Mesothelial cell of epicardium (in vitro differentiated cells): ENCODE measurements at places on chromosomes 11 and 22. TPM values are rescaled to one million over a fixed set of nuclear protein-coding genes. Genes with fewer than 3 reads are reported as not detected.

GRCh38 chr11:581752-582151 lies 5.5 kb downstream of the PHRF1 start:
- H3K36me3 ChIP-seq = peaks cover 8% of the 10 kb centered on the region
- no peak for DNase-seq
- no peak overlapping the region for H3K4me3 ChIP-seq
- peaks cover 26% of the 10 kb centered on the region for H3K4me1 ChIP-seq

DNA sequence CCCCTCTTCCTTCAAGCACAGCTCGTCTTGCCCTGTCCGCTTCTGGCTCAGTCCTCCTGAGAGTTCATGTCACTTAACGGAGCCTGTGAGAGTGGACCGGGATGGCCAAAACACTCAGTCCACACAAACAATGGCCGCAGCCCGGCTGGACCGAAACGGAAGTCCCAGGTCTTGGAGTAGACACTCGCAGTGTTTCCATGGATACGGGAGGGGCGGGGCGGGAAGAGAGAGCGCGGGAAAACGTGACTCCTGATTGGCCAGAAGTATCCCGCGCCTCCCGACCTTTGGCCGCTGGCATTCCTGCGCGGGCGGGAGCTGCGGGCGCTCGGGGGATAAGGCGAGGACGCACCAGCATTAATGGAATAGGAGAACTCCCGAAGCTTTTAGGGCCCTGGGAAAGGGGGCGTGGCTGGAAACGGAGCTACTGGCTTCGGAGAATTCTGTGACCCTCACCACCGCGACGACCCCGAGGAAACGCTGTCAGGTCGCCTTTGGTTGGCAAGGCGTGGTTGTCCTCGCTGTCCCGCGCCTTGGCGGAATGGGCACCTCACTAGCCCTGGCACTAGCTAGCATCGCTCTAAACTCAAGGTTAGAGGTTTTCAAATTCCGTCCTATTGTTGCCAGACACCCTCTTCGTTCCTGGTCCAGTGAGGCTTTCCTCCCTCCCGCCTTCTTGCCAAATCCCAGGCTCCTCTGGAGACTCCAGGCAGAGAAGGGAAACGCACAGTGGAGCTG lies at the start of the genes NLRP14 and ZNF214:
Gene NLRP14 (plus strand): TSS at position 297 of the 735 bp plus-strand sequence. CDS start 18,108 bp downstream, outside the sequence.
Gene ZNF214 (minus strand): TSS at position 164 of the 735 bp plus-strand sequence. CDS start 17,511 bp downstream, outside the sequence.
- peak; percentile 73 for DNase-seq
- no peaks in the 10 kb centered on the region for H3K36me3 ChIP-seq

DNA sequence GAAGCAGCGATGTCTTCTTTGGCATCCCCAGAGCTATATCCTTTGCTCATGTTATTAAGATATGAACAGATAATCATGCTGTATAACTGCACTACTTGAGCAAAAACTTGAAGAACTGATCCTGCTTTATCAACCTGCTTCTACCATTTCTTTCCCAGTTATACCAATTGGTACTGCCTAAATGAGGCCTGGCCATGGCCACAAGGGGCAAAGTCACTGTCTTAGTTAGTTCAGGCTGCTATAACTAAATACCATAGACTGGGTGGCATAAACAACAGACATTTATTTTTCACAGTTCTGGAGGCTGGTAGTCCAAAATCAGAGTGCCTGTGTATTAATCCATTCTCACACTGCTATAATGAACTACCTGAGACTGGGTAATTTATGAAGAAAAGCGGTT lies 37.5 kb downstream of the DEUP1 start:
- H3K27ac ChIP-seq = no peak overlapping the region
- no peaks in the 10 kb centered on the region for H3K4me1 ChIP-seq
- no peak for DNase-seq
- H3K36me3 ChIP-seq = peaks cover 14% of the 10 kb centered on the region
- H3K4me3 ChIP-seq = no peak overlapping the region

GRCh38 chr22:46415776-46416519 lies 80.4 kb downstream of the TRMU start:
- no peak for DNase-seq
- H3K4me1 ChIP-seq = peaks cover 11% of the 10 kb centered on the region
- no peaks in the 10 kb centered on the region for H3K27me3 ChIP-seq
- H3K36me3 ChIP-seq = no peaks in the 10 kb centered on the region
- no peak overlapping the region for H3K4me3 ChIP-seq

DNA sequence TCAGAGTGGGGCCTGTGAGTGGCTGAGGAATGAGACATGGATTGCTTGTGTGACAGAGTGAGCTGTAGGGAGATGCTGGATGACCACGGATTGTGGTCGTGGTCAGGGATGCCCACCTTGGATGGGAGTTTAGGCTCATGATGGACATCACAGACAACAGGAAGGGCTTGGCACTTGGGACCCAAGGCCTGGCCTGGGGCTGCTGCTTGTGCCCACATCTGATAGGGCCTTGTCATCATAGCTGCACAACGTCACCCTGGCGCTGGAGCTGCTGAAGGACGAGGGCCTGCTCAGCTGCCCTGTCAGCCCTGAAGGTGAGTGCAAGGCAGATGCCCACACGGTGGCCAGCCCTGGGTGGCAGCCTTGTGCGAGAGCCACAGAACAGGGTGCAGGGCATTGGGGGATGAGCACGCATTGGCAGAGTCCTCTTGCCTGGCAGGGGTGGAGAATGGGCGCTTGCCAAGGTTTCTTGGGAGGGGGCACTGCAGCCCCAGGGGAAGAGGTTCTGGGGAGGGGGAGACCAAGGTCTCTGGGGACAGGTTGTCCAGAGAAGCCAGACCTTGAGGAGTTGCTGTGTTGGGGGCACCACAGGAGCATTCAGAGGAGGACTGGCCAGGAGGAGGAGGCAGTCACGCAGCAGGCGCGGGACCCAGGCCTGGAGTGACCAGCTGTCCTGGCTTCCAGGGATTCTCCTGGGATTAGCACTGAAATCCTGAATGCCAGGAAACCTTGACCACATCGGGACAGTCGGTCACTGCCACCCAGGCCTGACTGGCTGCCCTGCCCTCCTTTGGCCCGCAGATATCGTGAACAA lies 25.0 kb downstream of the PARVG start:
- no peak for DNase-seq
- H3K4me1 ChIP-seq = peaks cover 13% of the 10 kb centered on the region
- H3K36me3 ChIP-seq = peaks cover 1% of the 10 kb centered on the region

DNA sequence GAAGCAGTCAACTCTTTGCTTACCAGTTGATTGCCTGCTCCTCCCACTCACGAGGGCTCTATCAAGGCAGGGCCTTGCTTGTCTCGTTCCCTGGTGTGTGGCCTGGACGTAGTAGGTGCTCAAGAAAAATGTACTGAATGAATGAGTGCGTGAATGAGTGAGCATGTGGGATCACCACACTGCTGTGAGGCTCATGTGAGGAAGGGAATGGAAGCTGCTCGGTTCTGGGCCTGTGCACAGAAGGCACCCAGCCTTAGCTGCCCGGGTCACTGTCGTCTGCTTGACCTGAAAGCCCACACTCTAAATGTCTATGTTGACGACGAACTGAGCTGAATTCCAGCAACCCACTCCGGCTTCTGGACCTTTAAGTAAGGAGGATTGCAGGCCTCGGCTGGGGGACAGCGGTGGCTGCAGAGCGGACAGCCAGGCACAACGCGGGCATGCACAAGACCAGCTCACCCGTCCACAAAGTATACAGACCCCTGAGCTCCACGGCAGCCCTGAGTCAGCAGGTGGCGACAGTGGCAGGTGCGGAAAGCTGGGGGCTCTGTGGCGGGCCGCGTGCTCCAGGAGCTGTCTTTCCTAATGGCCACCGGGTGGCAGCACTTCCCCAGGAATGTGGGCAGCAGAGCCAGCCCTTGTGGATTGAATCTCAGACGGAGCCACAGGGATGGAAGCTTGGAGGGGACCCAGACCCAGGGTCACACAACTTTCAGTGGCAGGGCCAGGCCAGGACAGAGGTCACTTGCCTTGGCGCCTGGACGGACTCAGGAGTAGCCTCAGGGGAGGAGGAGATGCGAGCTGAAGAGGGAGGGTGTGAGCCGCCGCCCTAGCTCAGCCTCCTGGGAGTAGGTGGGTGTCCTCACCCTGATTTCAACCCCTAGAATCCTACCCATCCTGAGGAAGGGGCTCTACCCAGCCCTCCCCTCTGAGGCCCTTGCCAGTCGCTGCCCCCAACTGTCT lies 5.0 kb upstream of the PICK1 start:
- no peak overlapping the region for H3K4me3 ChIP-seq
- H3K36me3 ChIP-seq = no peaks in the 10 kb centered on the region
- H3K4me1 ChIP-seq = no peaks in the 10 kb centered on the region
- H3K27ac ChIP-seq = no peak overlapping the region

GRCh38 chr22:35733791-35734516 lies 16.3 kb downstream of the APOL5 start:
- no peaks in the 10 kb centered on the region for H3K4me1 ChIP-seq
- no peak overlapping the region for H3K27ac ChIP-seq
- no peak for DNase-seq
- H3K27me3 ChIP-seq = peaks cover 9% of the 10 kb centered on the region

GRCh38 chr22:35111244-35111643 lies 45.3 kb downstream of the ISX start:
- H3K4me3 ChIP-seq = no peak overlapping the region
- H3K27me3 ChIP-seq = peaks cover 4% of the 10 kb centered on the region
- no peak overlapping the region for H3K27ac ChIP-seq
- DNase-seq = no peak
- peaks cover 2% of the 10 kb centered on the region for H3K4me1 ChIP-seq

DNA sequence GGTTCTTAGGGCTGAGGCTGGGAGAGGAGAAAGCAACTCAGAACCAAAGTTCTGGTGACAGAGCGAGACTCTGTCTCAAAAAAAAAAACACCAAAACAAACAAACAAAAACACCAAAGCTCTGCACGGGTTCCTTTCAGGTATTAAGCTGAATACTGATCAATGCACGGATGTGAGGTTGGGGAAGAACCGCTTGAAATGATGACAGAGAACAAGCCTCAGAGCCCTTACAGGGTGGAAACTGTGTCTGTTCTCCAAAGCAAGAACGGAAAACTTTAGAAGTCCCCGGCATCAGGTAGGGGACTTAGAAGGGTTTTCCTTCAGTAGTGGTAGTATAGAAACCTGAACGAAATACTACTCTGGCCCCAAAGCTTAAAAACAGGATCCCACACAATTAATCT lies 260.0 kb downstream of the TBC1D22A start:
- no peak overlapping the region for H3K4me3 ChIP-seq
- peaks cover 20% of the 10 kb centered on the region for H3K36me3 ChIP-seq
- no peaks in the 10 kb centered on the region for H3K27me3 ChIP-seq

Gene SLC5A1
- not detected in 3 replicates for total RNA-seq

Gene POU2AF2
- not detected in 3 replicates for total RNA-seq

Gene OR56A1
- 0.09 to 0.20 TPM (median 0.13 TPM) in 3 replicates for total RNA-seq

Gene LGR4
- total RNA-seq = 26.8 to 28.2 TPM (median 27.5 TPM) in 3 replicates

Gene MMP13
- total RNA-seq = not detected in 3 replicates
